OCI-M1 (cell line): ENCODE measurements at places on chromosomes 4 and X.

DNA sequence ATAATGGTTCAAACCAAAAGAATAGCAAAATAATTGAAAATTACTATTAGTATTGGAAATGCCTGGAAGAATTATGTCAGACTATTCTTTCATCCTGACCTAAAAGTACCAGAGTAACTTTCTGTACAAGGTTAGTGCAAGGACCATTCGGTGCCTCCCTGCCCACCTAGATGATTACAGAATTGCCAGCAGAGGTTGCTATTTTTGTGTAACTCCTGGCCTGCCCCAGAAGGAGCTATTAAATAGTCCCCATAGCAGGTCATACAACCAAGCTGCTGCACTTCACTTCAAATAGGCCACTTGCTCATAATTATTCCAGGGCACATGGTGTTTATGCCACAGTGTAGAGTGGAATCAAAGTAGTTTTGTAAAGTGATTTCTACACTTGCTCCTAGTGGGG is 831.1 kb upstream of the PABPC4L start:
- DNase-seq, result no peak

- DNase-seq, result no peak
Observed at GRCh38 chr4:52750819-52751486, at the start of gene ERVMER34-1. Gene ERVMER34-1 (minus strand): TSS chr4:52751425. CDS start chr4:52745520, 5,905 bp downstream.

DNA sequence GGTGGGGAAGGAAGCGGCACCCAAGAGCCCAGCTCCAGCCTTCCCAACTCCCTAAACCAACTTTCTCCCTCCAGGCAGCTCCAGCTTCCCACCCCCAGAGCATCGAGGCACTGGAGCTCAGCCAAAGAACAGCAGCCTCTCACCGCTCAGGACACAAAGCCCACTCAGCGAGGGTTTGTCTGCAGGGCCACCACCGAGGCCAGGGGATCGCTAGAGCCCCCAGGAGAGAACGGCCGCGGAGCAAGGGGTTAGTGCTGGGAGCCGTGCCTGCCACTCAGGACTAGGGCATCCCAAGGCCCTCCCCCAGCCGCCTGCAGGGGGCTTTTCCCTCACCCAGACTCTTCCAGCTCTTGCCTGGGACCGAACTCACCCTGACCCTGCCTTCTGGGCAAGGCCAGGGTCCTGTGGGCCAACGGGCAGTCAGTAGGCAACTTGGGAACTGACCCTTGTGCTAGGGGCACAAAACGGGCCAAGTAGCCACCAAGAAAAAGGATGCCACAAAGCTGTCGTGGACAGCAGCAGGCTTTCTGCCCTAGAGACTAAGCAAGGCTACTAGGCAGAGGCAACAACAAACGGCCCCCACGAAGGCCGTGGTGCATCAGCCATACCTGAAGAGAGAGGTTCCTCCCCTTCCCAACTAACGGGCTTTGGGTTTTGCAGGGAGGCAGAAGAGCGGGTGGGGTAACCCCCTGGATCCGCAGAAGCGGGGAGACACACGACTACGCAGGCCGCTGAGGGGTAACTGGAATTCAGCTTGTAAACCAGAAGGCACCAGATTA is 2.3 kb downstream of the HCFC1 start:
- no peak for DNase-seq

- no peak for DNase-seq
Observed at GRCh38 chr4:3789587-3789986, 23.4 kb downstream of the ADRA2C start.

- no peak for DNase-seq
Observed at GRCh38 chrX:14362721-14363120, 166.6 kb upstream of the GLRA2 start.

- DNase-seq, result no peak
Observed at GRCh38 chr4:52105276-52105675, 54.2 kb downstream of the SPATA18 start.

DNA sequence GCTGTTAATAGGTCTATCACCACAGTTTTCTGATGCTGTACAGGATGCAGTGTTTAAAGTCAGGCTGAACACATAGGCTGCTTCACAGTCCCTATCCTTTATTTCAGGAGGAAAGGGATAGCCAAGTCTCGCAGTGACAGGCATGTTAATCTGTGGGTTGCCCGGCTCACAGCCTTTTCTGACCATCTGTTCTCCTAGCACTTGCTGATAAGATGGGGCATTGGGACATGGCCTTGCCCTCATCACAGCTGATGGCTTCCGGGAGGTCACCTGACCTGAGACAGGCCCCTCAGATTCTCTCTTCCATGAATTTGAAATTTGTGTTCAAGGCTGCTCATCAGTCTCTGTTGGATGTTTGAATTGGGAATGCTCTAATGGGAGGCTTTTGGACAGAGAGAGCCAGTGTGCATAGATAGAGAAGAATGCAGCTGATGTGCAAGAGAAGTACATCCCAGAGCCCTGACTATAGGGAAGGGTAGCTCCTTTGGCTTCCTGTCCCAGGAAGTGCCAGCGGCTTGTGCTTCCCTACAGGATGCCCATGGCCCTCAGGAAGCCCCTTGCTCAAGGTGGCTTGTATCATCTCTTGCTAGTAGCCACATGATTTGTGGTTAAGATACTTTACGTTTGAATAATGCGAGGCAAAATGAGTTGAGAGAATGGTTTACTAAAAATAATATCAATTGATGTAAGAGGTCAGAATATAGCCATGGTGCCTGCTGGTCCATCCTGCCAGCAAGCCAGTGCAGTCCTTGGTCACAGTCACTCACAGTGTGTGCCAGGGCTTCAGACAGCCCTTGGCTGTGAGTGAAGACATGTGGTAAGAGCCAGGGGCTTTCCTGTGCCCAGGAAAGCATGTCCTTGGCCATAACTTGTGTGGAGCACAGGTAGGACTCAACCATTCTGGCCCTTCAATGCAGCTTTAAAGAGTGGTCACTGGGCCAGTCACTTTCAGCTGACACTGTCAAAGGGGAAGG is 88.6 kb downstream of the TSPAN7 start:
- DNase-seq, result peak; percentile 85

DNA sequence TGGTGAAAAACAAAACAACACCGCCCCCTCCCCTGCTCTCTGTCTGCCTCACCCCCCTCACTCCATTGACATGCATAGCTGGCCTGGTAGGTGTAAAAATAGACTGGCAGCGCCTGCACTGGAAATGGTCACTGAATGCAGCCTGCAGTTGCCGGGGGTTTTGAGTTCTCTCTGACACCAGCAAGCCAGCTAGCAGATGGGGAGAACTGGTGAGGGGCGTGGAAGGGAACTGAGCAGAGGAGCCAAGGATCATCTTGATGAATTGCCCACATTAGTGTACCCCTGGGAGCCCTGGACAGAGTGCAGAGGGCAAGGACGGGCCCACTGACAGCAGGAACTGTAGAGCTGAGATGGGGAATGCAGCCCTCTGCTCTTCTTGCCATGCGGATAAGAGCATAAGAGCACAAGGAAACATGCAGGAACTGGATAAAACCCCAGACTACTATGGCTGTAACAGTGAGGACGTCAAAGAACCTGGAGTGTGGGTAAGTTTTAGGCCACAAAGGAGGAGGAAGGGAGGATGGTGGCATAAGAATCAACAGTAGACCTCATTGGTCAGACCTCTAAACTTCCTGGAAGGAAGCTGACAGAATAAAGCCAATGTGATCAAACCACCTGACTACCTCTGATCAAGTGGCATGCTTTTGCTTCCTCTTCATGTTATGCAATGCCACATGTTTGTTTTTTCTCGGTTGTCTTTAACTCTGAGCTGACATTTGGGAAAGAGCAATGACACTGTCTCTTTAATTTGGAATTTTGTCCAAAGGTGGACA is 96.3 kb downstream of the ANK2 start:
- peak; percentile 43 for DNase-seq

GRCh38 chrX:48508400-48509244 is at the start of gene PORCN:
Gene PORCN (plus strand): TSS chrX:48508992. CDS start chrX:48509821, 829 bp downstream.
- peak; percentile 73 for DNase-seq

- DNase-seq, result no peak
Observed at GRCh38 chr4:185346975-185347601, 48.6 kb downstream of the LRP2BP start.

DNA sequence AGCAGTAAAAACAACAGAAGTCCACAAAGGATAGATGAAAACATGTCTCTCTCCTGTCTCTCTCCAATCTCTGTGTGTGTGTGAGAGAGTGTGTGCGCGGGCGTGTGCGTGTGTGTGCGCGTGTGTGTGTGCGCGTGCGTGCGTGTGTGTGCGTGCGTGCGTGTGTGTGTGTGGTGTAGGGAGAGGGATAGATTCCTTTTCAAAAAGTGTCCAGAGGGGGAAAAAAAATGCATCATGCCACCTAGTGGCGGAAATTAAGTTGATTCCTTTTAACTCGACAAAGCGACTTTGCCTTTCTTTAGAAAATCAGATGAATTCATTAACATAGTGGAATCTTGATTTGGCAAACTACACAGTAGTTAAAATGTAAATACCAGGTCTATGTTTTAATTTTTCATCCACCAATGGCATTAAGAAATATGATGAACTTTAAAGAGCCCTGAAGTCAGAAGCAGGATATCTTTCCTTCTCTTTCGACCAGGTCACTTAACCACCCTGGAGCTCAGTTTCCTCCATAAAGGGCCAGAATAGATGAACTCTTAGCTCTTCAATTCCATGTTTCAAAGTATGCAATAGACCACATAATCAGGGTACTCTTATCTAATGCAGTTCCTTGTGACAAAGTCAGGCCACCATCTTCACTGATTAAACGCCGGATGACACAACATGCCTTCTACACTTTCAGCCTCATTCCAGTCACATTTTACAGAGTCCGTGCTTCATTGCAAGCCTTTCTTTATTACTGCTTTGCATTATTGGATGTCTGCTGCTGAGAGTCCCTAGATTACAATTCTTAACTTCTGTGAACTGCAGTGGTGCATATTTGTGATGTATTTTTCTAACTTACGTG is 162.8 kb downstream of the FBXO8 start:
- DNase-seq, result peak; percentile 89

DNA sequence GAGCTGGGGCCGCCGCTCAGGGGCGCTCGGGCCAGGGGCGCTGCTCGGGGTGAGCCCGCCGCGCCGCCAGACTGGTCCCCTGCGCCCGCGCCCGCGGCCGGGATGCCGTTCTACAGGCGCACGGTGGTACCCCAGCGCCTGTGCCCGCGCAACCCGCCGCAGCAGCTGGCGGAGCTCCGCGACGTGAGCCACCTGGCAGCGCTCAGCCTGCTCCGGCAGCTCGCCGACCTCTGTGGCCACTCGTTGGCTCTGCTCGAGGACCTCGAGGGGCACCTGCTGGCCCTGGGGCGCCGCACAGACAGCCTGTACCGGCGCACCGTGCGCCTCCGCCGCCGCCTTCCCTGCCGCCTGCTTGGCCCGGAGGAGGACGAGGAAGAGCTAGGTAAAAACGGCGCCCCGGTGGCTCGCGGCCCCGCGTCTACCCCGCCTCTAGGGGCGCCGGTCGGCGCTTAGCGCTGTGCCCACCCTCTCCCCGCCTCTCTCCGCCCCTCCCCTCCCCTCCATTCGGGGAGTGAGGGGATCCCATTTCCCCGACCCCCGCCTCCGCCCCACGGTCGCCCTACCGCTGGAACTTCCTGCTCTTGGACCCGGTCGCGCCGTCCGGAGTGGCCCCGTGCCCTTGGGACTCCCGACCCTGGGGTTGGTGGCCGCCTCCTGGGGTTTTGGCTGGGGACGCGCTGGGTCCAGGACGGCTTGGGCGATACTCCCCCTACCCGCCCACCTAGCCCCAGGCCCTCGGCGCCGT is 513 bp downstream of the NHSL2 start:
- DNase-seq, result peak; percentile 18

GRCh38 chr4:122980860-122981259 is 58.5 kb upstream of the NUDT6 start:
- DNase-seq, result no peak

- no peak for DNase-seq
Observed at GRCh38 chr4:42708625-42709024, 51.7 kb upstream of the ATP8A1 start.

DNA sequence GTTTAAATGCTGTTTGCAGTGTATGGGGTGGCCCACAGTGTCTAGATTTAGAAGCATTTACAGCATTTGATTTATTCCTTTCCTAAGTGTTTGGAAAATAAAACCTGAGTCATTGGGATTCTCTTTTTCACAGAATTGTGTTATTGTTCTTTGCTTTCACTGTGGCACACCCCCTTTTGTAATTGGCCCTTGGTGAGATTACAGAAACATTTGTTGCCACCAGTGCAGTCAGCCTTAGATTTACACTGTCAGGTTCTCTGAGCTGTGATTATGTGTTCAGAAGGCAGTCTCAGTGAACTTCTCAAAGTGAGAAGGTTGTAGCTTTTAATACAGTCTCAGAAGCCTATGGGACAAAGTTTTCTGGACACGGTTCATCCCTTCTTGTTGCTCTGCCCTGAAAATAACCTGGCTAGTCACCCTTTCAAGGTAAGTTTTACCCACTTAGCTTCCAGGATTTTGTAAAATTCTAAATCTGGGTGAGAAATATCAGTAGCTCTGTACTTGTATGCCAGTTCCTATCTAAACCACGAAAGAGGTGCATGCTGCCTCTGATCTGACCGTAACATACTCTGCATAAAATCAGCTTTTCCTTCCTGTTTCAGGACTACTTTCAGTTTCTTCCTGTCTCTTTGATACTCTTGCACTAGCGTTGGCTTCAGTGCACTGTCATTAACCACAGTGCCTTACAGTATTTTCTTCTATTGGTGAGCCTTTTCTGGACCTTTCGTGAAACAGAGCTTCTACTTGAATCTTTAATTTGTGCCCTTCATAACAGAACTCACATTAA is 12.6 kb downstream of the RUFY3 start:
- peak; percentile 91 for DNase-seq

- DNase-seq, result no peak
Observed at GRCh38 chrX:14356401-14356800, 172.9 kb upstream of the GLRA2 start.

DNA sequence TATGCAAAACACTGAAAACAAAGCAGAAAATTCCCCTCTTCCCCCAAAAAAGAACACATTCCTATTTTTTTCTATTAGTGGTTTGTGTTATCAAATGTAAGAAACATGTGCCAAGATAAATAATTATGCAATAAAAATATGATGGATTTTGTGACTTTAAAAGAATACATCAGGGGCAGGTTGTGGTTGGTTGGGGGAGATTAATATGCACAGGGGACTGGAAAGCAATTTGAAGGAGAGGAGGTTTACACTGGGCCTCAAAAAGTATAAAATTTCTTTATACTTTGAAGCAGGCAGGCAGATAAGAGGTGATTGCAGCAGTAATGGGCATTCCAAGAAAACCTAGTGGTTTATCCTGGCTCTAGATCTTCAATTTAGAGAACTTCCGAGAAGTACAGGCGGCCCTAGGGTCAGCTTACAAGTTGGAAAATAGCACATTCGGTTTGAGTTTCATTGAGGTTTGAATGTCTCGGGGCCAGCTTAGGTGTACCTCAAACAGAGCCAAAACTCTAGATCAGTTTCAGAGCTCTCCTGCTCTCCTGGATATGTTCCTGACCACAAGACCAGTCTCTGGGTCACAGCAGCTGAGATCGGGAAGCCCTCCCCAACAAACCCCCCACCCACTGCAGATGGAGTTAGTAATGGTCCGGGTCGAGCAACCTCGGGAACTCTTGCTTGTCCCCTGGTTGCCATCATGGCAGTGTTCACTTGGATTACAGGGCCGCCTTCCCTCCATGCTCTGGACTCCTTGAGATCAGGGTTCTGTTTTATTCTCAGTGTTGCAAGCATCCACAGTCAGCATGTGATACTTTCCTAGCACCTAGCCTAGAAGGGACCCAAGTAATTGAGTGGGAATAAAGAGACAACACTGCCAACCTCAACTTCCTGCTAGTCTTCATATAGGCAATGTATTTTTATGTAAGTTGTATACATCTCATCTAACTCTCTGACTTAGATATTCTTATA is 112.1 kb upstream of the DDIT4L start:
- DNase-seq, result peak; percentile 82
